Right lung (tissue), 10 donors: ENCODE measurements at places on chromosomes 5 and 9. TPM values are rescaled to one million over a fixed set of nuclear protein-coding genes. Genes with fewer than 3 reads are reported as not detected.

- DNase-seq: no peak
Observed at GRCh38 chr9:128627906-128628305, 28.7 kb downstream of the DYNC2I2 start.

DNA sequence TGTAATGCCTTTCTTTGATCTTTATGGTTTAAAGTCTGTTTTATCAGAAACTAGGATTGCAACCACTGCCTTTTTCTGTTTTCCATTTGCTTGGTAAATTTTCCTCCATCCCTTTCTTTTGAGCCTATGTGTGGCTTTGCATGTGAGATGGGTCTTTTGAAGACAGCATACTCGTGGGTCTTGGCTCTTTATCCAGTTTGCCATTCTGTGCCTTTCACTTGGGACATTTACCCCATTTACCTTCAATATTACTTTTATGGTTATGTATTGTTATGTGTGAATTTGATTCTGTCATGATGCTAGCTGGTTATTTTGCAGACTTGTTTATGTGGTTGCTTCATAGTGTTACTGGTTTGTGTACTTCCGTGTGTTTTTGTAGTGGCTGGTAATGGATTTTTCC lies 59.2 kb downstream of the YTHDC2 start:
- no peak for DNase-seq

GRCh38 chr9:117103438-117104110 lies 311.3 kb downstream of the ASTN2 start:
- no peak for DNase-seq

DNA sequence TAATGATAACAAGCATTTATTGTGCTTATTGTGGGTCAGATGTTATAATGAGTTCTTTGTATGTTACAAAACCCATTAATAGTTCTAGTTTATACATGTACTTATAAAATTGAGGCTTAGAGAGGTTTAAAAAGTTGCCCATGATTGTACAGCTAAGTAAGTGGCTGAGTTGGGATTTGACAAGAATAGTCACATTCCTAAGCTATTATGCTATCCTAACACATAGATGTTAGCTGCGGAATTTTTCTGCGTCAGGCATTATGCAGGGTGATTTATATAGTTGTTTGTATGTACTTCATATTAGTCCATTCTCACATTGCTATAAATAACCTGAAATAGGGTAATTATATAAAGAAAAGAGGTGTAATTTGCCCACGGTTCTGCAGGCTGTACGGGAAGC lies 12.5 kb downstream of the COMMD10 start:
- DNase-seq: no peak

GRCh38 chr9:1575939-1576338 lies 439.2 kb upstream of the SMARCA2 start:
- DNase-seq: no peak

GRCh38 chr5:143262393-143263174 lies 140.9 kb downstream of the NR3C1 start:
- DNase-seq: no peak

GRCh38 chr9:95974389-95974788 lies 98.9 kb downstream of the ERCC6L2 start:
- DNase-seq: no peak

DNA sequence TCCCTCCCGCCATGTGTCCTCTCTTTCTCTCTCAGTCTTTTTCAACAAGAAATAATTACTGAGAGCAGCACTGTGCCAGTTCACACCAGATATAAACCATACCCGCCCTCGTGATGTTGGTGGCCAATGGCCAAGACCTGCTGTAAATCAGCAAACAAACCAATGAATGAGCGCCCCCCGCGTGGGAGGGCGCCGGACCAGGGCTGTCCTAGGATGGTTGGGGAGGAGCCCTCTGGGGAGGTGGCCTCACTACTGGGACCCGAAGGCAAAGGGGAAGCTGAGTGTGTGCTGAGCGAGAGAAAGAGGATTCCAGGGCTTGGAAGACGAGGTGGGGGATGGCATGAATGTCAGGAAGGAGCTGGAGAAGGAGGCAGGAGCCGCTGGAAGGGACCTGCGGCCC lies 51.2 kb upstream of the BARHL1 start:
- DNase-seq: no peak

GRCh38 chr5:52988335-52989024 lies 672 bp upstream of the ITGA2 start:
- DNase-seq: no peak

DNA sequence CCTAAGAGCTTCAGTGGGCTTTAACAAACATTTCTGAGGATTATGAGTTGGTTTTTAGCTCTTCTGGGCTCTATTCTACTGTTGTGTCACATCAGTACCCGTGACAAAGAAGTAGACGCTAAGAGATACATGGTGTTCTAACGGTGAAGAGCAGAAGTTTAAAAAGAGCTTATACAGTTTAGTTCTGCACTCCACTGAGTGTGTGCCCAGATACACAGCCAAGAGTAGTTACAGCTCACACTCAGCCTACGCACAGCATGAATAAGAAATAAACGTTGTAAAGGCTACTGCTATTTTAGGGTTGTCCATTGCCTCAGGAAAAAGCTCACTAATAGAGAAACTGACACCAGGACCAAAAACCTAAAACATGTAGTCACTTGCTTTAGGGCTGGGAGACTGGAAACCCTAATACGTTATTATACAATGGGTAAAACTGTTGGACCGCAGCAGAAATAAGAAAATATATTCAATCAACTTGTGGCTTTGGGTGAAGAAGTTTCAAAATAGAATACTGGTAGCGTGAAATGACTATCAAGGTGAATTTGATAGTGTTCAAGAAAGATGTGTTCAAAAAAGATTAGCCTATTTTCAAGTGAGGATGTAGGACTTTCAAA lies 34.7 kb downstream of the PSIP1 start:
- no peak for DNase-seq

SQSTM1 gene
- 81.5 TPM for polyA plus RNA-seq

MOB3B gene
- 15.8 TPM for polyA plus RNA-seq

GNAQ gene
- 45.4 TPM for polyA plus RNA-seq

SLC6A7 gene
- not detected for polyA plus RNA-seq

ARID3C gene
- not detected for polyA plus RNA-seq

FCN2 gene
- polyA plus RNA-seq: not detected

PCDHA12 gene
- 0.08 TPM for polyA plus RNA-seq

GRPEL2 gene
- 20.4 TPM for polyA plus RNA-seq
